ENCODE measurements at places on chromosomes 16 and 17.
A peak's percentile ranks its signal among the peaks of the same experiment; 100 is the strongest.

DNA sequence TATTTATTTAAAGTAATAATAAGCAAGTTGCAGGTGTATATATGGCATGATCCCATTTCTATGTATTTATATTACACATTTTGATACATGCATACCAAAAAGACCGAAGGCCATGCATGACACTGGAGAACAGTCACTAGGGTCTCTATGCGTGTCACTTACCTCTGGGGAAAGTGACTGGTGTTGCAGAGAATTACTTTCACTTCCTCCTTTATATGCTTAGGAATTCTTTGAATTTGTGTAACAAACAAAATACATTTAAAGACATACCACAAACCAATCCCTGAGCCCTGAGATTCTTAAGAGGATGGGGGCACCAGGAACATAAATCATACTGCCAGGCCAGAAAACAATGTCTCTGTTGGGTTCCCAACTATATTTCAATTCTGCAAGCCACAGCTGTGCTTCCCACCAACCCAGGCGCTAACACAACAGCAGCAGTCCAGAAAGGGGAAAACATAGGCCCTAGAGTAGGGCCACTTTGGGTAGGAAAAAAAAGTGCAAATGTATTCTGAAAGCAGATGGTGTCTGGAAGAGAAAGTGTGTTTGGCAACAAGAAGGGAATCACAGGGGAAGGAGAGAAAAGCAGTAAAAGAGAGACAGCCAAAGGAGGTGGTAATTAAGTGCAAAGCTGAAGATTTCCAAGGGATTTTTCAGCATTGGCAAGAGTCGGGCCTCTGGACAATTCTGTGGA is 24.5 kb upstream of the HYDIN start:
- no peak for DNase-seq

- DNase-seq, result no peak
Observed at GRCh38 chr17:60436676-60437075, 14.4 kb downstream of the CHCT1 start.

- DNase-seq, result no peak
Observed at GRCh38 chr16:12300945-12301500, 324.5 kb downstream of the SNX29 start.

DNA sequence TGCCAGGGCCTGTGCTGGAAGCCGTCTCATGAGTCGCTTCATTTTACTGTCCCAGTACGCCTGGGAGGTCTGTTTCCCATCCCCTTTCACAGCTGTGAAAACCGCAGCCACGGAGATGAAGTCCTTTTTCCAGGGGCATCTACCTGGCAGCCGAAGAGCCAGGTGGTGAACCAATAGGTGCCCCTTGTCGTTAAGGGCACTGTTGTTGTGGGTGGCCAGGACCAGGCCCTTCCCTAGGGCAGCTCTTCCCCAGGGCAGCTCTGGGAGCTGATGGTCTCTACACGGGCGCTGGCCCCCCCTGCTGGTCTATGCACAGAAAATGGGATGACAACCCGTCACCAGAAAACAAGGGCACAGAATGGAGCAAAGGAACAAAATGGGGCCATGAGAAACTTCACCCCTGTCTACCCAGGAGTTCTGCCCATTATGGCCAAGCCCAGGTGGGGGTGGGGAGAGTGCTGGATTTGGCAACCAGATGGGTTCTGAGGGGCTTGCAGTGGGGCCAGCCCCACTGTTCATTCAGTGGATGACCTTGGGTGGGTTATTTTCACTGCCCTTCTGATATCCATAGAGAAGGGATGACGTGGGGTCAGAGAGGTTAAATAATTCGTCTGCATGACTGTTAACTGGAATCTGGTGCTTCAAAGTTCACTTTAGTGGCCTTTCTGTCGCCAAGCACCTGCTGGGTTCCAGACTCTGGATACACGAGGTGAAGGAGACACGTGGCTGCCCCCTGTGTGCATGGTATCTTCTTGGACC is 11.5 kb downstream of the RMI2 start:
- DNase-seq, result no peak

- DNase-seq, result no peak
Observed at GRCh38 chr17:78644931-78645351, 67.7 kb upstream of the DNAH17 start.

GRCh38 chr17:17810084-17810894 is 26.5 kb downstream of the SREBF1 start:
- peak; percentile 33 for DNase-seq

DNA sequence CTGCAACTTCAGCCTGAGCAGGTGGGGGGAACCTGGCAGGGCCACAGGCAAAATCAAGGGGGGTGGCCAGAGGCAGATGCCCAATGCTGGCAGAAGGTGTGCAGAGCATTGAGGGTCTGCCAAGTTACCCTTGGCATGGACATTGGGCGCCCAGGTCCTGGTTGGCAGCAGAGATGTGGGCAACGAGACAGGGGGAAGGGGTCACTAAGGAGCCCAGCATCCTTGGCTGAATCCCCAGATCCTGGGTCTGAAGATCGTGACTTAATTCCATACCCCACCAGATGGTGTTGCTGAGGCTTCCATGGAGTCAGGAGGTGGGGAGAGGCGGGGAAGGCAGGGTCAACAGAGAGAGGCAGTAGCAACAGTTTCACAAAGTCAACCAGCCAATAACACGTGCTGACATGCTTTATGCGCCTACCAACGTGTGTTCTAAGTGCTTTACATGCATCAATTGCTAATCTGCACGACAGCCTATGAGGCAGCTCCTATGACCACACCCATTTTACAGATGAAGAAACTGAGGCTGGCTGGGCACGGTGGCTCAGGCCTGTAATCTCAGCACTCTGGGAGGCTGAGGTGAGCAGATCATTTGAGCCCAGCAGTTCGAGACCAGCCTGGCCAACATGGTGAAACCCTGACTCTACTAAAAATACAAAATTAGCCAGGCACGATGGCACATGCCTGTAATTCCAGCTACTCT is 83.3 kb downstream of the GSG1L start:
- DNase-seq, result no peak

DNA sequence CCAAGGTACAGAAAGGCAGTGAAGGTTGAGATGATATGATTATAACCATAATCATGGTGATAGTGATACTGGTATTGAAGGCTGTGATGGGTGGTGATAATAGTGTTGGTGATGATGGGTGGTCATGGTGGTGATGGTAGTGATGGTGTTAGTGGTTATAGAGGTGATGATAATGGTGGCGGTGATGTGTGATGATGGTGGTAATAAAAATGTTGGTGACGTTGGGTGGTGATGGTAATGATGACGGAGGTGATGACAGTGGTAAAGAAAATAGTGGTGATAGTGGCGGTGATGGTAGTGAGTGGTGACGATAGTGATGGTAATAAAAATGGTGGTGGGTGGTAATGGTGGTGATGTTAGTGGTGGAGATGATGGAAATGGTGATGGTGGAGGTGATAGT is 65.1 kb upstream of the KDM8 start:
- no peak for DNase-seq

DNA sequence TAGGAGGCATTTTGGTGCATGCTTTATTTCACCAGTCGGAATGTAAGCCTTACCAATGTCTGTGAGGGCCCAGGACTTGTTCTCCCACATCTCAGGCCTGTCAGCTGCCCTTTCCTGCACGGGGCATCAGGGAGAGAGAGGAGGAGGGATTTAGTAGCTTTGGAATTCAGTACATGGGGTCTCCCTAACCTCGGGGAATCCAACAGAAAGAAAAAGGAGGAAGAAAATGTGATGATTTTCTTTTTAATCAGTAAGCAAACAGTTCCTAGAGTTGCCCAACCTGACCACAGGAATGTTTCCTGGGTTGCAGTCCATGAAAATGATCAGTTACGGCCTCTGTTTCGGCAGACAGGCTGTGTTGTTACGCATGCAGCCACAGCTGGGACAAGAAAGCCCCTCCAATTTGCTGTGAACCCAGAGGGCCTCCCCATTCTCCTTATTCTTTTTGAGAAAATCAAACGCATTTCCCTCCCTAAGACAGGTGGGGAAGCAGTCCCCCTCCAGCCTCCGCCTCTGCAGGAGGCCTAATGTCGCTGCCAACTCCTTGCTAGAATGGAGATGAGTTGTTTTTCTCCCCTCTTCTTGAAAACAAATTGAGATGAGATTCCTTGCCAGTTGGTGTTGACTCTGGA is 53.1 kb upstream of the TANGO6 start:
- DNase-seq, result peak; percentile 73

DNA sequence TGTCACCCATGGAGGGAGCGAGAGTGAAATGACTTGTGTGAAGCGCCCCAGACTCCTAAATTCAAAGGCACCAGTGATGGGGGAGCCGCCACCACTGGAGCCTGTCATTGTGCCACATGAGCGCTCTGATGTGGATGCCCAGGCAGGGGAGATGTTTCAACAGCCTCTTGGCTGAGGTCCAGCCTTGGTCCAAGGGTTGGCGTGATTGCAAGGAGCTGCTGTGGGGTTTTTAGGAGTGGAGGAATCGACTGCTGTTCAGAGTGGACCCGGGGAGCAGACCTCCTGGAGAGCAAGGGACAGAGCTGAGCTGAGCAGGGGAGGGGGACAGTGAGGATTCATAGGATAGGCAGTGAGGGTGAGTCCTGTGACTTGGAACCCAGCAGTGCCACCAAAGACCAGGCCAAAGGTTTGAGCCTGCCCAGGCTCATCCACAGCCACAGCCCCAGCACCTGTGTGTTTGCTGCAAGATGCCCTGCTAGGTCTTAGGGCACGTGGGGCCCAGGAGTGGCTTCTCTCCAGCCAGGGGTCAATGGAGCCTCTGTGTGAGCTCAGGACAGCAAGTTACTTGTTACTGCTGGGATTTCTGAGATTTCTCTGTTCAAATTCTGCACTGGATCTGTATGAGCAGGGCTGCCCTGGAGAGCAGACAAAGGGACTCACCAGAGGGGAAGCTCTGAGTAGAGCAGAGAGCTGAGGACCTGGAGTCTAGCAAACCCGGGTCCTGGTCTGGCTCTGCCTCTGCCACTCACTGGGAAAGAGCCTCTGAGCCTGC is 20.3 kb downstream of the RHBDL3 start:
- no peak for DNase-seq

DNA sequence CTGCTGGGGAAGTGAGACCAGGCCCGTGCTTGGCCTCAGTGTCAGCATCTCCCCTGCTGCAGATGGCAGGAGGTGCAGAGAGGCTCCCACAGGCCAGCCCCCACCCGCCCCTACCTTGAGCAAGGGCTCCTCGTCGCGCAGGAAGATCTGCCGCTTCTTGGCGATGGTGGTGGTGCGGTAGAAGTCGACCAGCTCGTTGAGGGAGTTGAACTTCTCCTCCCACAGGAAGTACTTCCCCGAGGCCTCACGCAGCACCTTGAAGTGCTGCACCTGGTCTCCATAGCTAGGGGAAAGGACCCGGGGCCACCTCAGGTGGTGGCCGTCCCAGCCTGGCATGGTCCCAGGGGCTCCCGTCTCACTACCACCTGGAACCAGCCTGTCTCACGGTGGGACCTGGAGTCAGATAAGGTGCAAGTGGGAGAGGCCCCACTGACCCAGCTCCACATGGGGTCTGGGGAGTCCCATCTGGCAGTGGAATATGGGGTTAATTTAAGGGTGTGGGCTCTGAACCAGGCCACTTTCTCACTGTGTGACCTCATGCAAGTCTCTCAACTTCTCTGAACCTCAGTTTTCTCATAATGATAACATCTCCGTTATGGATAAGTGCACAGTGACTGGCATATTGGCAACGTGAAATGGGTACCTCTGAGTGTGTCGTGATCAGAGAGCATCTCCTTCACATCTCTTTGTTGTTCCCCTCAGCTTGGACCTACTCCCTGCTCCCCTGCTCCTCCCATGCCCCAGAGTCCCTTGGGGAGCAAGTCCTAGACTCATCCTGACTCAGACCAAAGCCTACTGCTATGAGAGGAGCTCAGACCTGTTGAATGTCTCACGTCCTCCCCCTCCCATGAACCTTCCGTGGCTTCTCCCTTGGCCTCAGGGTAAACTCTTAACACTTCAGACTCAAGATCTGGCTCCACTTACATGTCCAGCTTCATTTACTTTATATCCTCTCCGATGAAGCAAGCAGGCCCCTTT is 19.8 kb upstream of the FAM83G start:
- no peak for DNase-seq

GRCh38 chr16:59840169-59840568 is 1106.1 kb upstream of the GOT2 start:
- no peak for DNase-seq

- no peak for DNase-seq
Observed at GRCh38 chr17:10112962-10113361, 85.4 kb downstream of the GAS7 start.

DNA sequence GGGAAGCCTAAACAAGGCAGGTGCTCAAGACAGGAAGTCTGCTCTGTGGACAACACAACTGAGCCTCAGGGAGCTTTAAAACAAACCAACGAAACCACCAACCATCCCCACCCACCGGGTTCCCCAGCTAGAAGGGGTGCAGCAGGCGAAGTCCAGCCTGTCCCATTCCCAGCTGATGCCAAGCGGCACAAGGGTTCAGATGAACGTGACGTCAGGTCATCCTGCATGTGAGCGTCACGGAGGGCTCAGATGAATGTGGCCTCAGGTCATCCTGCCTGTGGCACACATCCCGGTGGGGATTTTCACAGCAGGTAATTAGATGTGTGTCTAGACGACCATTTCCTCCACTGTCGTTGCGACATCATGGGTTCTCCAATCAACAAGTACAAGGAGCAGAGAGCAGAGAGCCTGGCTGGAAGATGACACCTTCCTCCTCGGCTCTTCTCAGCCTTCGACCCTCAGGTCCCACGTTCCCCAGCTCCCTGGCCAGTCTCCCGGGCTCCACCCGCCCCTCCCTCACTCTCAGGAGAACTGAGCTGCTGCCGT is 246.5 kb downstream of the FOXL1 start:
- no peak for DNase-seq

DNA sequence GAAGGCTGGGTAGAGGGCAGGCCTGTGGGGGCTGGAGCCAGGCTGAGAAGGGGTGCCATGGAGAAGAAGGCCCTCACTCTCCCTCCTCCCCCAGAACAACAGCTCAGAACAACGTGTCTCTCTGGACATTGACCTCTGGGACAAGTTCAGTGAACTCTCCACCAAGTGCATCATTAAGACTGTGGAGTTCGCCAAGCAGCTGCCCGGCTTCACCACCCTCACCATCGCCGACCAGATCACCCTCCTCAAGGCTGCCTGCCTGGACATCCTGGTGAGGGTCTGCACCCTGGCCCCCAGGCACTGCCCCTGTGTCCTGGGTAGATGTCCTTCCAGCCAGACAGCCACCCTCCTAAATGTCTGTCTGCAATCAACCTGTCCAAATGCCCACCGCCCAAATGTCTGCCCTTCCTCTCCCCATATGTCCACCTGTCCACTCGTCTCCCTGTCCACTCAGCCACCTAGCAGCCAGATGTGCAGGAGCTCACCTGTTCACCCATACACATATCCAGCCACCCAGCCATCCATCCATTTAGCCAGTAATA is 12.2 kb downstream of the GJD3 start:
- no peak for DNase-seq

Measured in fibroblast of skin of left quadriceps (primary cell).